ENCODE measurements at places on chromosomes 16 and 17.
A peak's percentile ranks its signal among the peaks of the same experiment; 100 is the strongest.

- DNase-seq, result no peak
Observed at GRCh38 chr16:49744244-49745220, 111.4 kb downstream of the ZNF423 start.

DNA sequence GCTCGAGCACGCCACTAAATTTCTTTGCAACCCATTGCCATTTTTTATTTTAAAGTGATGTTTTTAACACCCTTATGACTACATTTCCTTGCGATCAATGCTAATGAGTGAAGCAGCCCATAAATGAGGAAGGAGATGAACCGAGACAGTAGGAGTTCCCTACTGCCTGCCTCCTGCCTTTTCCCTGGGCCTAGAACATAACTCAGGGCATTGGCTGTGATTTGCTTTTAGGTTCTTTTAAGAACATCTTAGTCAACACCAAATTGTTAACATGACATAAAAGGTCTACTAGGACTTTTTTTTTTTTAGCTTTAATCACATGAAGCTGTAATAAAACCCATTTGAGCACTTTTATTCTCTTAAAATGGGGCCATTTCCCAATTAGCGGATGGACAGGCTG, 81.3 kb downstream of the MAP2K6 start:
- DNase-seq, result no peak

DNA sequence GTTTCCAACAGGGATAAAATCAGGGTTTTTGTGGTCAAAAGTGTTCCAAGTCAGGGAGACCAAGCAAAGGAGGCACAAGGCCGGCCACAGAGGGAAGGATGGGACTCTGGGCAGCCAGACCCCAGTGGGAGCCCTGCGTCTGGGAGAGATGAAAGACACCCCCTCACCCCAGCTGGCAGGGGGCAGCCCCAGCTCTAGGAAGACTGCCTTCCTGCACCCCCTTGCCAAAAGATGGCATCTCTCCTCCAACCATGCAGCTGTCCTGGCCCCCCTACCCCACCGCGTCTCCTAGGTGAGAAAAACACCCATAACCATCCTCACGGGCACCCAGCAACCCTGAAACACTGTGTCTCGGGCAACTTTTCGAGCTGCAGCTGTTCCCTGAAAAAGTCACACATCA, 51.3 kb downstream of the CUEDC1 start:
- DNase-seq, result no peak

GRCh38 chr17:17900615-17901520, 64.1 kb upstream of the SREBF1 start:
- no peak for DNase-seq

GRCh38 chr16:55830658-55831294, 2.1 kb downstream of the CES1 start:
- DNase-seq, result no peak

- DNase-seq, result peak; percentile 83
Observed at GRCh38 chr17:76000016-76000754, 470 bp upstream of the CDK3 start.

GRCh38 chr17:68763562-68763961, 162.4 kb upstream of the FAM20A start:
- no peak for DNase-seq

GRCh38 chr17:16924696-16925440, 47.0 kb downstream of the TNFRSF13B start:
- DNase-seq, result no peak

- DNase-seq, result no peak
Observed at GRCh38 chr17:32259586-32259985, 6.0 kb upstream of the RHBDL3 start.

DNA sequence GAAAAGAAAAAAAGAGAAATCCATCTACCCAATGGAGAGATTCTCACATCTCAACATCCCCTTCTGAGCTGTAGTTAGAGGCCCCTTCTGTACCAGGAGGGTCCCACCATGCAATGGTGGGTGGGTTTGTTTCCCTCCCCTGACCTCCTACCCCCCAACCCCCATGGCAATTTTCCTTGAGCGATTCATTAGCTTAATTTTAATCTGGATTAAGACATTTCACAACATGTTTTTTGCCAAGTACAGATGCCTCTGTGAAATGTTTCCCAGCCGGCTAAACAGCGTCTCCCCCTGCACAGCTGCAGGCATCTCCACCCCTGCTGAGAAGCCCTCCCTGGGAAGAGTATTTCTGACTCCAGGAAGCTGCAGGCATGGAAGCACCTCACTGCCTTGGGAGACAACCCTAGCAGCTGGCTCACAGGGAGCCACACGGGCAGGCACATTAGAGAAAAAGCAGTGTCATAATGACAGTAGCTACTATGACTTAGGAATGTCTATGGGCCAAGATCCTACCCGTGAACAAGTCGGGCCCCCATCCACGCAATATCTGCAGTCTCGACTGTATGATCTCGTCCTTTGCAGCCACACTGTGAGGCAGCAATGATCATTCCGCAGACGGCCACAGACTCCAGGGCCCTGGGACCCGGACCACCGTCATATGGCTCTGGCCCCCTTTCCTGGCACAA, 117.3 kb downstream of the ADCY9 start:
- DNase-seq, result no peak

GRCh38 chr17:17957584-17957916, 14.7 kb downstream of the TOM1L2 start:
- DNase-seq, result no peak

GRCh38 chr17:63405741-63406261, 40.3 kb downstream of the CYB561 start:
- DNase-seq, result peak; percentile 78

GRCh38 chr17:47808036-47808829, 13.4 kb downstream of the OSBPL7 start:
- DNase-seq, result no peak

DNA sequence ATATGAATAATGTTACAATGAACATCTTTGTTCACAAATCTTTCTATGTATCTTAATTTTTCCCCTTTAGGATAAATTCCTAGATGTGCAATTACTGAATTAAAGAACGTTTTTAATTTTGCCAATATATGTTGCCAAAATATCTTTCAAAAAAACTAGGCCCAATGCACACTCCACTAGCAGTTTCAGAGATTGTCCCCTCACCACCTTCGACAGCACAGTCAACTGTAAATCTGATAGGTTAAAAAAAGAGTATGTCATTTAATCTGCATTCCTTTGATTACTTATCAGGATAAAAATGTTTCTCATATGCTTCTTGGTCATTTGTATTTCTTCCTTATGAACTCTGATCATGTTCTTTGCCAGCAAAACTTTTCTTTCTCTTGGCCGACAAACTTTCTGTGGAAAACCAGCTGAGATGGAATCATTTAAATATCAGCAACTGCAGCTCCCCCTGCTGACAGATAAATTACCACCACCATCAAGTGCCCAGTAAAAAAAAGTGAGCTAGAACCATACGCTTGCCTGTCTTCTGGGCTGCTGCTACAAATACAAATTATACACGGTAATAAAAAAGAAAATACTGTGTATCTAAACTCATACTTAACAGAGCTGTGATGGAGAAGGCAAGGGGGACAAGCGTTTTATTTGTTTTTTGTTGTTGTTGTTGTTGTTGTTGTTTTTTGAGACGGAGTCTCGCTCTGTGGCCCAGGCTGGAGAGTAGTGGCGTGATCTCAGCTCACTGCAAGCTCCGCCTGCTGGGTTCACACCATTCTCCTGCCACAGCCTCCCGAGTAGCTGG, 19.6 kb upstream of the KANSL1 start:
- peak; percentile 78 for DNase-seq

DNA sequence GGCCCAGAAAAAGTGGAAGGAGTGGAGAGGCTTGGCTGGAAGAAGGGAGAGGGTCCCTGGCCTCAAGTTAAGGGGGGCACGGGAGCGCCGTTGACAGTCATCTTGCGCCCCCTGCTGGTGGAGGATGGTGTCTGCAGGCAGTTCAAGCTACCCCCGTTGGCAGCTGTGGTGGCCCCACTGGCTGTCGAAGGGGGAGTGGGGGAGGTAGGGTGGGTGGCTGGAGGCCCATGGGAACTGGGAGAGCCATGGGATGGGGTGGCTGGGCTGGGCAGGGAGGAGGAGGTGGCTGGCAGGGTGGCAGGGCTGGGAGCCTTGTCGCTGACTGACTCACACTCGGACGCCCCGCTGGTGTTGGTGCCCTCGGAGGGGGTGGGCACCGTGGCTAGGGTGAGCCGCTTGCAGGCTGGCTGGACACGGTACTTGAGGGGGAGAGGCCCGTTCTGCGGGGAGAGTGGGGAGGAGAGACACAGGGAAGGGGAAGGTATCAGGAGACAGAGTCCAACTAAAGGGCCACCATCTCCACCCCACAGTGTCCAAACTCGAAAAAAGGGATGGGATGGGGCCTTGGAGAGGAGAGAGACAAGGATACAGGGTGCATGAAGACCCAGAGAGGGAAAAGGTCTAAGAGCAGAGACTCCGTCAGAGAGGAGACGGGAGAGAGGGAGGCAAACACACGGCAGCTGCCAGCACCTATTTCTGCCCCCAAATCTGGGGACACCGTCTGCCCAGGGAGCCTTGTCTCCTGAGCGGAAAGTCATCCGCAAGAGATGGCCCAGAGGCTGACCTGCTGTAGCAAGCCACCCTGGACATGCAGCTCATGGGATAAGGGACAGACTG, 5.2 kb downstream of the CISD3 start:
- peak; percentile 67 for DNase-seq

- DNase-seq, result peak; percentile 84
Observed at GRCh38 chr16:87635541-87636049, 33.3 kb downstream of the JPH3 start.
